Stimulated activated CD4-positive, alpha-beta T cell treated with anti-CD3 and anti-CD28 coated beads, TNF-alpha, amount 100 ng/mL, for 4 hours (primary cell): ENCODE measurements at places on chromosomes 12 and 14.

- DNase-seq: no peak
Measured at GRCh38 chr12:16307856-16308475, 30.5 kb upstream of the SLC15A5 start.

DNA sequence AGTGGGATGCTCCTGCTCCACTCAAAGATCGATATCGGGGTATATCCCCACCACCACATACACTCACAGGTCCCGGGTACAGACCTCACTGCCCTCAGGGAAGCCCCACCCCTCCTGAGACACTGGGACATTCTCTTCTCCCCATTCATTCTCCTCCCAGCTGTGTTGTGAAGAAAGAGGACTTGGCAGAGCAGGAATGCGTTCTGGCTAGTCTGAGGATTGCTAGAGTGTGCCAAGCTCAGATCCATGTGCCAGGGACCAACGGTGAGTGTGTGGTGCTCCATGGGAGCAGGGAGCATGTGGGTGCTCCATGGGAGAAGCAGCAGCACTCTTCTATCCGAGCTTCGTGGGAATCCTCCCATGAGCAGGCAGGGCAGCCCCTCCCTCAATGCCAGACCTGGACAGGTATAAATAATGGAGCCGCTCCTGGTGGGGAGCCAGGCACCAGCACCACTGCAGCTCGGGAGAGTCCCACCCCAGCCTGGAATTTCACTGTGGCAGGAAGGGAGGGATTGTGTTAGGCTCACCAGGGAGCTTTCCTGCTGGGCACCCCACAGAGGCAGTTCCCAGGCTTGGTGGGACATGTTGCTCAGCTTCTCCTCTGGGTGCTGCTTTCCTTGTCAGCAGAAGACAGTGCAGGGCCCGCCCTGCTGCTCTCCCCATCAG is 2.3 kb upstream of the KRT5 start:
- DNase-seq: no peak

GRCh38 chr12:109595321-109595902 is 21.8 kb downstream of the MVK start:
- DNase-seq: no peak

DNA sequence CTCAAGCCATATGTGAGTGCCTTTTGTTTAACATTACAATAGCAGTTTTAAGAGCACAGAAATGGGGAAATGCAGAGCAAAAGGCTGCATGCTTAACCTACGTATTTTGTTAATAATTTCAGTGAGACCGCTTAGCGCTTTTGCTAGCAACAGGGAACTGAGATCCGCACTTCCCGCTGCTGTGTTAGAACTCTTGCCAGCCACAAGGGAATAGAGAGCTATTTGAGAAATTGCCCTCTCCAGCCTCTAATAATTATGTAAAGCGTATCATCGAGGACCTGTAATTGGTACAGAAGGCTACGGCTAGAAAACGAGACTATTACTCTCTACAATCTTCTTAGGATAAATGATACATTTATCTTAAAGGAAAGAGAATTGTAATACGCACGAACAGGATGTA is 205.2 kb upstream of the GRIP1 start:
- DNase-seq: no peak

DNA sequence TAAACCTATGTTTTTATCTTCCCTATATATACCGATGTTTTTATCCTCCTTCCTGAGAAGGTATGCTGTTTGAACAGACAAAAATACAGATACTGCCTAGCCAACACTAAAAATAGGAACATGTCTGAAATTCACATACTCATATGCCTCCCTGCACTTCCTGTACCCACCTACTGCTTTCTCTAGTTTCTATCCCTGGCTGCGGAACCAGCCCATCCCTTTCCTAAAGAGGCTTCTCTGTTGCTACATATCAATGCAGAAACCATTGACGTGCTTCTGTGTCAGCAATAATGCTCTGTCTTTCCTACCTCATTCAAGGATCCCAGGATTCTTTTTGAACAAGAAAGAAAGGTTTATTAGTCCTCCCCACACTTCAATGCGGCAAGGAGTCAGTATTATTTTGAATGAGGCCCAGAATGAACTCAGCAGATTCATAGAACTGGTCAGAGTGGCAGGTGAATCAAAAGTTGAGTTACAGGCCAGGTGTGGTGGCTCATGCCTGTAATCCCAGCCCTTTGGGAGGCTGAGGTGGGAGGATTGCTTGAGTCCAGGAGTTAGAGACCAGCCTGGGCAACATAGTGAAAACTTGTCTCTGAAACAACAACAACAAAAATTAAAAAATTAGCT is 67.8 kb upstream of the NAP1L1 start:
- DNase-seq: no peak

- no peak for DNase-seq
Measured at GRCh38 chr12:97643924-97644323, 181.3 kb downstream of the RMST start.

DNA sequence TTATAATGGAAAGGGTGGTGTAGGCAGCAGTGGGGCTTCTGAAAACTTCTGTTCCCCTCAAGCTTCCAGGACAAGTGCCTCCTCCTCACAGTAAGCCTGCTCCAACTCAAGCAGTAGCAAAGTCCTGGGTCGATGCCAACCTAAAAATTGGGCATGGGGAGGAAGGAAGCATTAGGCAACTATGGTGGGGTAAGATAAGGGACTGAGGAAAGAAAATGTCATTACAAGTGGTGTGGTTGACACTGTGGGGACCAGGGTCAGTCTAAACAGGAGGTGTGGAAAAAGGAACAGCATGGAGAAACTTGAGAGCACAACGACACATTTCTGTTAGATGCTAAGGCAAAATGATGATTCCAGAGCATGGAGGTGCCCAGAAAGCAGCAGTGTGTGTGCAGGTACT is 34.9 kb downstream of the WIF1 start:
- no peak for DNase-seq

GRCh38 chr12:104478396-104479122 is 21.8 kb downstream of the CHST11 start:
- DNase-seq: no peak

GRCh38 chr12:65941388-65941787 is 117.1 kb downstream of the HMGA2 start:
- no peak for DNase-seq

DNA sequence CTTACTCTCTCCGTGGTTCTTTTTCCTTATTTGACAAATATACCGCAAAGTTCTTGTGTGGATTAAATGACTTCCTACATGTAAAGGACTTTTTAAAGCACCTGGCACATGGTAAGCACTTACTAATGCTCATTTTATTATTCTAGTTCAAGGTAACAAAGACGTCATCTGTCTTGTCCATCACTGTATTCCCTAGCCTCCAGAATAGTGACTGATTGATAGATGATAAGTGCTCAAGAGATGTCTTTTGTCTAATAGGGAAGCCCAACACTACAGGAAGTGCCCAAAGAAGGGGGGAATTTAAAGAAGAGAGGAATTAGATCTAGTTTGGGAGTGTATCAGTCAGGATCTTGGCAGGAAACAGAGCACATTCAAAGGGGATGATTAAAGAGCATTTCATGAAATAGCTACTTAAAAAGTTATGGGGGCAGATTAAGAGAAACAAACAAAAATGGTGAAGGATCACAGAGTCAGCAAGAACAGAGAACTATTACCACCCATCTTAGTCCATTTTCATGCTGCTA is 151.9 kb downstream of the GXYLT1 start:
- no peak for DNase-seq

DNA sequence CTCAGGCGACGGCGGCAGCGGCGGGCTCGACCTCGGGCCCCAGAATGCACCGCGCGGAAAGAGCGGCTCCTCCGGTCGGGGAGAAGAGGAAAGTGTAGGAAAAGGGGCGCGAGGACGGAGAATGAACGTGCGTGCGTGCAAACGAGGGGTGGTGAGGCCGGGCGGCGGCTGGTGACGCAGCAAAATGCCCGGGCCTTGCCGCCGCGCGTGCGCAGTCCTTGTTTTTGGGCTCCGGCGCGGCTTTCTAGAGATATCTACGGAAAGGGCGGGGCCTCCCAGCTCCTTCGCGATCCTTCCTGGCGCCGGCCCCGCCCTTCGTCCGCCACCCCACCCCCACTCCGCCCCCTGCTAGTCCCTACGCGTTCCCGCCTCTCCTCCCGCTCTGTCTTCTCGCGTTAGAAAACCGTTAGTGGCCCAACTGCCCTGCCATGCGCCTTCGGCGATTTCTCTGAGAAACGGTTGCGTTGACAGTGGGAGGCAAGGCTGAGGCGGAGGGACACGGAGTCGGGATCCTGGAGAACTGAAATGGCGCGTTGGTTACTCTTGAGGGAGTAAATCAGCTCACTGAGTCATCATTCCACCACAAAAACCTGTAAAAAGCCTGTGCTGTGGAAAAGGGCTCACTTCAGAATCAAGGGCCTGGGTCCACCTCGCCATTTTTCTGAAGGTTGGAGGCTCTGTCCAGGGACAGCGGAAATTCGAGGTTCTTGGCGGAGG is at the start of gene PTGES3:
TSS of gene PTGES3 (minus strand) at position 156 of the 717 bp plus-strand sequence. CDS start 285 bp downstream, outside the sequence.
- peak; percentile 95 for DNase-seq

DNA sequence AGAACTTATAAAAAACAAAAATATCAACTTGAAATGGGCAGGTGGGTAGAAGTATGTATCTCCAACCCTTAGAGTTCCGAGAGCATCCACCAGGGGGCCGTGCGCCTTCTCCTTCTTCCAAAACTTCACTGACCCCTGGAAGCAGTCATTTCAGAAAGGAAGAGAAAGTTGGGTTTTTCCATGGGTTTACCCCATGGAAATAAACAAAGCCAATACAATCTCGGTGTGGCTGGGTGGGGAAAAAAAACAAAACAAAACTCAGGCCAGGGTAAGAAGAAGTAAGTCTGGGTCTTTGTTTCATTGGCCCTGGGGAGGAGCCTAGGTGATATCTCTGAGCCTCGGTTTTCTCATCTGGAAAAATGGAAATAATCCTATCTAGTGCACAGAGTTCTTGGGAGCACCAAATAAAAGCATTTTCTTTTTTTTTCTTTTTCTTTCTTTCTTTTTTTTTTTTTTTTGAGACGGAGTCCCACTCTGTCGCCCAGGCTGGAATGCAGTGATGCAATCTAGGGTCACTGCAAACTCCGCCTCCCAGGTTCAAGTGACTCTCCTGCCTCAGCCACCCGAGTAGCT is 33.6 kb upstream of the HNF1A start:
- peak; percentile 37 for DNase-seq

- DNase-seq: no peak
Measured at GRCh38 chr12:132596016-132596415, 14.4 kb downstream of the LRCOL1 start.

DNA sequence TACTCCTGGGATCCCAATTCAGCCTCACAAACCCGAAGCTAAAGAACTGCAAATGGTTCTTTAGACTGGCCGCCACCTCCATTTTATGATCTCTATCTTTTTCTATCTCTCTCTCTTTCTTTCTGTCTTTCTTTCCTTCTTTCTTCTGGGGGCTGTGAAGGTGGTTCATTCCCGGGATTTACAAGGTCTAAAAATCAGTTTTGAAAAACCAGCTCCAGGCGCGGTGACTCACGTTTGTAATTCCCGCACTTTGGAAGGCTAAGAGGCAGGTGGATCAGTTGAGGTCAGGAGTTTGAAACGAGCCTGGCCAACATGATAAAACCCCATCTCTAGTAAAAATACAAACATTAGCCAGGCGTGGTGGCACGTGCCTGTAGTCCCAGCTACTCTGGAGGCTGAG is 67.2 kb upstream of the VASH1 start:
- DNase-seq: no peak

- DNase-seq: no peak
Measured at GRCh38 chr14:66088656-66089055, 397.5 kb upstream of the CCDC196 start.

GRCh38 chr12:66446276-66446675 is 144.0 kb downstream of the HELB start:
- no peak for DNase-seq

DNA sequence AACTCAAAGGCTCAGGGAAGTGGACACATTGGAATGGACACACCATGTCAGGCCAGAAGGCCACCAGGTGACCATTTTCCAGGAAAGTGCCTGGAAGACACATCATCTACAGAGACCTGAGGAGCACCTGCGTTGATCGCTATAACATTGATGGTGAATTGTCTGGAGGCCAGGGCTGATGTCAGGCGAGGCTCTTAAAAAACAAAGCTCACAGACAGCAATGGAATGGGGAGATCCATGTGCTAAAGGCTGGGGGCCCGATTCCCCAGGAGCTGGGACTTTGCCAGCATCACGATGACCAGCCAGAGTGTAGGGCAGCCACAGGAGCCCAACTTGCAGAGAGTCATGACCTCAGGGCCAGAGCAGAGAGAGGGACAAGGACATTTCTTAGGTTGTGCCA is 30.3 kb downstream of the DIO3 start:
- no peak for DNase-seq

GRCh38 chr12:12210416-12210815 is 56.4 kb downstream of the LRP6 start:
- no peak for DNase-seq

GRCh38 chr12:86407620-86408208 is 151.5 kb upstream of the MGAT4C start:
- no peak for DNase-seq

- DNase-seq: no peak
Measured at GRCh38 chr12:109937371-109937770, 37.3 kb downstream of the TCHP start.

- DNase-seq: no peak
Measured at GRCh38 chr12:2076196-2076570, 23.4 kb downstream of the CACNA1C start.

- DNase-seq: no peak
Measured at GRCh38 chr14:76862546-76863282, 36.5 kb downstream of the LRRC74A start.

- DNase-seq: no peak
Measured at GRCh38 chr14:36300337-36300736, 20.1 kb downstream of the MBIP start.

DNA sequence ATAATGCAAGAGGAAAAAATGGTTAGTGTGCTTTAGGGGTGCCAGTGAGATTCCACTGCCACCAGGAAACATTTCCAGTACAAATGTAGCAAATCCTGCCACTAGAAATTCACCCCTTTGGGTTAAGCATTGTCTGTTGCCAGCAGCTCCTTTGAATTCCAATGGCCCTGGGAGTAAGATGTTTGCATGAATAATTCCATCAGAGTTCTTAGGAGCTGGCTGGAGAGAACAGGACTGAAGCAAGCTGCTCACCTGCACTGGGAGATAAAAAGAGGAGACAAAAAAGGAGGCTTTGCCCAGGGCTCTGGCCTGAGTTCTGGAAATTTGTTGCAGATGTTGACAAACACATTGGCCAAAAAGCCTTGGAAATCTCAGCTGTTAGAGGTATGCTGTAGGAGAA is 57.6 kb downstream of the HSPB8 start:
- no peak for DNase-seq
